ENCODE measurements at places on chromosomes 3 and 15.

DNA sequence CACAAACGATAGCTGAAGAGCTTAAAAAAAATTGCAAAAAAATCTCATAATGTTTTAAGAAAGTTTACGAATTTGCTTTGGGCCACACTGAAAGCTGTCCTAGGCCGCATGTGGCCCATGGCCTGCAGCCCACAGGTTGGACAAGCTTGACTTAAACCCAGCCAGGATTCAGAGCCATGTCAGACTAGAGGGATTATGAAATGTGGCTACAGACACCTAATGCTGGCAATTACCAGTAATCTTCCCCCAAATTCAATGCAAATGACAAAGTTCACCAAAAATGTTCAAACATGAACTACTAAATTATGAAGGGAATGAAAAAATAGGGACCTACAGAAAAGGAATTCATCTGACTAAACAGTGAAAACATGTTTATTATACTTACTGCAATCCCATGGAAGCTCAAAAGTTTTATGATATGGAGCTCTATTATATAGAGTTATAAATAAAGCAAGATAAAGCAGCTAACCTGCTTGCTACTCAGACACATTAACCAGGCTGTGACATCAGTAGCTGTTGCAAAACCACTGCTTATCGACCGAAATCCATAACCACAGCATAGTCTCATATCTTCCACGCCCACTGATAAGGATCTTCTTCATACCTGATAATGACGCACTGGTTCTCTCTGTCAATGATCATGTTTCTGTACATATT is 49.2 kb downstream of the LDHAL6B start:
- no peak for DNase-seq
- H3K4me1 ChIP-seq, result no peaks in the 10 kb centered on the region
- no peaks in the 10 kb centered on the region for H3K36me3 ChIP-seq
- H3K27ac ChIP-seq, result no peak overlapping the region
- no peak overlapping the region for H3K4me3 ChIP-seq

DNA sequence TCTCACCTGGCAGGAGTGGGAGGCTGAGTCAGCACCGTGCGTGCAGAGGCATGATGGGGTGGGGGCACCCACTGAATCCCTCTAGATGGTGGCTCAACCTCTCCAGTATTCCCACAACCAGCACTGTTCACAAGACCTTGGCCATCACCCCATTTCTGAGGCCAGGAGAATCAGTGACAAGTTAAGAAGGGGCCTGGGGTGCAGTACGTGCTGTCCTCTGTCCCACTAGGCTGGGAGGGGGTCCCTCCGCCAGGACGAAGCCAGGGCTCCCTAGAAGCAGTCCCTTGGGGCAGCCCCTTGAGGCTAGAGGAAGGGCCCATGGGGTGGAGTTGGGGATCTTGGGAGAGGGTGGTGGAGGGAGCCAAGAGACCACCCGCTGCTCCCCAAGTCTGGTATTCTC is 4.8 kb downstream of the MYL3 start:
- DNase-seq, result no peak
- H3K36me3 ChIP-seq, result no peaks in the 10 kb centered on the region
- H3K27me3 ChIP-seq, result no peaks in the 10 kb centered on the region
- no peaks in the 10 kb centered on the region for H3K4me1 ChIP-seq

- H3K36me3 ChIP-seq, result peaks cover 11% of the 10 kb centered on the region
- no peaks in the 10 kb centered on the region for H3K27me3 ChIP-seq
- no peak for DNase-seq
- H3K27ac ChIP-seq, result no peak overlapping the region
- no peak overlapping the region for H3K4me3 ChIP-seq
These were observed 7.6 kb upstream of the MUSTN1 start for GRCh38 chr3:52842424-52842823.

- no peaks in the 10 kb centered on the region for H3K36me3 ChIP-seq
- H3K27ac ChIP-seq, result peak within 1 kb of the TSS; percentile 85
- peak within 1 kb of the TSS; percentile 89 for H3K4me3 ChIP-seq
- H3K27me3 ChIP-seq, result no peaks in the 10 kb centered on the region
These were observed at the start of the genes BBS4 and HIGD2B for GRCh38 chr15:72685925-72686794. BBS4 (plus strand) TSS chr15:72686207; CDS start chr15:72686228, 21 bp downstream. HIGD2B (minus strand) TSS chr15:72686182; CDS start chr15:72676374, 9,808 bp downstream.

- DNase-seq, result no peak
- no peaks in the 10 kb centered on the region for H3K36me3 ChIP-seq
- H3K4me3 ChIP-seq, result no peak overlapping the region
- H3K27me3 ChIP-seq, result no peaks in the 10 kb centered on the region
These were observed 44.3 kb upstream of the NANOGP8 start for GRCh38 chr15:35129361-35129760.

- no peaks in the 10 kb centered on the region for H3K36me3 ChIP-seq
- H3K27ac ChIP-seq, result no peak overlapping the region
These were observed 527.3 kb downstream of the SHQ1 start for GRCh38 chr3:72320955-72321303.

- H3K27ac ChIP-seq, result no peak overlapping the region
- H3K4me3 ChIP-seq, result no peak overlapping the region
- H3K27me3 ChIP-seq, result no peaks in the 10 kb centered on the region
These were observed 19.1 kb upstream of the VILL start for GRCh38 chr3:37971467-37971866.

DNA sequence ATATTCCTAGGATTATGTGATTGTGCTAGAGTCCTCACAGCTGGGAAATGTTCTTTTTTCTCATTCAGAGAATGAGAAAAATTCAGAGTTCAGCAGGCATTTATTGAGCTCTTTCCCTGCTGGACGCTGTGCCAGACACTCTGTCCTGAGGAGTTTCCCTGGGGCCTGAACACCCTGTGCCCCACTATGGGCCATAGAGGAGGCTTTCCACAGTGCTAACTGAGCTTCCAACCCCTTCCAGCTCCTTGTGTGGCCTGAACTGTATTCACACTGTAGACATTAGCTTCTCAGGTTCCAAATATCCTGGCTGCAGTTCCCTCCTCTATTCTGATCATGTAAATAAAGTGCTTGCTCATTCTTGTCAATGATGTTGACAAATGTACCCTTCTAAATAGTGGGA is 10.0 kb downstream of the ABHD2 start:
- DNase-seq, result no peak
- no peaks in the 10 kb centered on the region for H3K4me1 ChIP-seq
- H3K4me3 ChIP-seq, result no peak overlapping the region
- no peak overlapping the region for H3K27ac ChIP-seq
- peaks cover 3% of the 10 kb centered on the region for H3K36me3 ChIP-seq

DNA sequence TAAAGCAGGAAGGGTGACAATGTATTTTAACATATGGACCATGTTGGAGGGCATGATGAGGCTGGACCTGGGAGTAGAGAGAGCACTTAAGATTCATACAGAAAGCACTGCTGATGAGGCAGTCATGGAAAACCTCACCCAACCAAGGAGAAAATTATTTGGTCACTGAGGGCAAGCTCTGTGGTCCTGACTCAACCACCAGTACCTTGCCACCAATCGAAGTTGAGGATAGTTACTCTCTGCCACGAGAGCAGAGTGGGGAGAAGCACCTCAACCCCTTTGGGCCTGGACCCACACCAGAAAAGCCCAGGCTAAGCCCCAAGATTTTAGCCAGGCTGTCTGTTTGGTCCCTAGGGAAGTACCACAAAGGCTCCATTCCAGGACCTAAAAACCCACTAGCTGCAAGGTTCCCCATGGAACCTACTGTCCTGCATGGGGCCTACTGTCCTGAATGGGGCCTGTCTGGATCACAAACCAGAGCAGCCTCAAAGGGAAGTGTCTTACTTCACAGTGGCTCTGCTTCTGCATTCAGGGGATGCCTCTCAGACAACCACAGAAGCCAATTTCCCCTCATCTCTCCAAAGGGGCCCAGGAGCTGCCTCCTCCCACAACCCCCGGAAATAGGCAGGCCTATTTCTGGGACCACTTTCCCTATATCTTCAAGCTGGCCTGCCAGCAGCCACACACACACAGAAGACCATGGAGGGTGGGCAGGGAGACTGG is 4.2 kb downstream of the CCDC71 start:
- DNase-seq, result no peak
- no peak overlapping the region for H3K4me3 ChIP-seq
- H3K27ac ChIP-seq, result no peak overlapping the region
- H3K27me3 ChIP-seq, result no peaks in the 10 kb centered on the region
- no peaks in the 10 kb centered on the region for H3K36me3 ChIP-seq
- peaks cover 18% of the 10 kb centered on the region for H3K4me1 ChIP-seq

DNA sequence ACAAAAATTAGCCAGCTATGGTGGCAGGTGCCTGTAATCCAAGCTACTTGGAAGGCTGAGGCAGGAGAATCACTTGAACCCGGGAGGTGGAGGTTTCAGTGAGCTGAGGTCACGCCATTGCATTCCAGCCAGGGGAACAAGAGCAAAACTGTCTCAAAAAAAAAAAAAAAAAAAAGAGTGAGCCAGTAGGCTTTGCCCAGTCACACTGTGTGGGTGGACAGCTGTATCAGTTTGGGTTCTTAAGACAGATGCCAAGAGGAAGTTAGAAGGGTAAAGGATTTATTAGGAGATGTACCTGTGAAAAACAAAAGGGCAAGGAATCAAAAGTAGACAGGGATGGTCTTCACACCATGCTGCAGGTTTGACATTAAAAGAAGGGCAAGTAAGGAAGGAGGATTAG is 86.1 kb upstream of the CGNL1 start:
- no peak overlapping the region for H3K4me3 ChIP-seq
- H3K4me1 ChIP-seq, result no peaks in the 10 kb centered on the region
- no peaks in the 10 kb centered on the region for H3K27me3 ChIP-seq
- no peaks in the 10 kb centered on the region for H3K36me3 ChIP-seq

DNA sequence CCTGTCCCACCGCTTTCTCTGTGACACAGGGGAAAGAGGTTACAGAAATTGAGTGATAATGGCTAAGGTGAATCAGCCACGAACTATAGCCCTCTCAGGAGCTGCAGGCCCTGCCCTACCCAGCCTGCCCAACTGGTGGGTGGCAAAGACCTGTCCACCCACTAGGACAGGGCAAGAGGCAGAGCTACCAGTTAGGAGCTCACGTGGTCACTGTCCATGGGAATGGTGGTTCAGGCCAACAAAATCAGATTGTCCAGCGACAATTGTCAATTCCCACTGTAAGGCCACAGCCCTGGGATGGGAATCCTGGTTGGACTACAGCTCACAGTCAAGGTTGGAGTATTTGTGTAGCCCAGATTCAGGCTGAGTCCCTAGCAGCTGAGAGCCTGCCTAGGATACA is 75.0 kb downstream of the PPCDC start:
- H3K27me3 ChIP-seq, result no peaks in the 10 kb centered on the region
- no peak overlapping the region for H3K27ac ChIP-seq
- no peak overlapping the region for H3K4me3 ChIP-seq
- no peak for DNase-seq
- no peaks in the 10 kb centered on the region for H3K36me3 ChIP-seq
- no peaks in the 10 kb centered on the region for H3K4me1 ChIP-seq

DNA sequence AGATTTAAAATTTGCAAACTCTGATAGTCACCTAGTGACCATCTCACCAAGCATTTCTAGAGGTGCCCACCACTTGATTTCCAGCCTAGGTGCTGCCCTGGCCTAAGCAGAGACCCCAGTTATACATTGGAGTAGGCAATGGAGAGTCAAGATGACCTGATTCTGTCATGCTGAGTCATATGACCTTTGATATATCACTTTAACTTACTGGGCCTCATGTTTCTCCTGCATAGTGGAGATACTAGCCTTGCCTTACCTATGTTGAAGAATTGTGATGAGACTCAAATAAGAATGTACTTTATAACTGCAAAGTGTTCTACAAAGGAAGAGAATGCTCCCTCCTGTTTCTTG is 75.5 kb upstream of the XCR1 start:
- no peaks in the 10 kb centered on the region for H3K27me3 ChIP-seq
- H3K27ac ChIP-seq, result no peak overlapping the region
- no peak for DNase-seq
- H3K4me1 ChIP-seq, result peaks cover 57% of the 10 kb centered on the region
- no peak overlapping the region for H3K4me3 ChIP-seq

DNA sequence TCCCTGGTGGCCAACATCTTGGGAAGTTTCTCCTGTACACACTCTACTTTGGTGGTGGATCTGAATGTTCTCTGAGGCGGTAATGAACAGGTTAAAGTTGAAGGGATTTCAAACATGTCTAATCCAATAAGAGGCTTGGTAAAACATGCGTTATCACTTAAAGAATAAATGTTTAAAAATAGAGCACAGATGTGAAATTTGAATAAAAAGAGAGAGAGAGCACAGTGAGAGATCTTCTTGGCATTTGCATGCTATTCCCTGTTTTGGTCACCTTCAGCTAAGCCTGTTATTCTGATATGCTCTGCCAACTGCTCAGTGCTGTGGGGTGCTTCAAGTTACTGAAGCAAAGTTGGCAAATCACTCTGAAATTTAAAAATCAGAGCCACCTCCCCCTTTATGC is 237.7 kb upstream of the WNT5A start:
- H3K36me3 ChIP-seq, result no peaks in the 10 kb centered on the region
- no peaks in the 10 kb centered on the region for H3K4me1 ChIP-seq
- H3K27ac ChIP-seq, result no peak overlapping the region
- no peak overlapping the region for H3K4me3 ChIP-seq
- H3K27me3 ChIP-seq, result no peaks in the 10 kb centered on the region

- no peak for DNase-seq
- H3K4me3 ChIP-seq, result no peak overlapping the region
- H3K4me1 ChIP-seq, result no peaks in the 10 kb centered on the region
- no peaks in the 10 kb centered on the region for H3K27me3 ChIP-seq
- no peaks in the 10 kb centered on the region for H3K36me3 ChIP-seq
These were observed 25.7 kb upstream of the MB21D2 start for GRCh38 chr3:192943393-192943792.

GRCh38 chr3:82509106-82509842 is 747.8 kb upstream of the GBE1 start:
- H3K27ac ChIP-seq, result no peak overlapping the region
- H3K4me1 ChIP-seq, result no peaks in the 10 kb centered on the region
- no peak overlapping the region for H3K4me3 ChIP-seq
- H3K36me3 ChIP-seq, result no peaks in the 10 kb centered on the region

- DNase-seq, result no peak
- no peaks in the 10 kb centered on the region for H3K4me1 ChIP-seq
- H3K4me3 ChIP-seq, result no peak overlapping the region
- H3K36me3 ChIP-seq, result no peaks in the 10 kb centered on the region
- no peaks in the 10 kb centered on the region for H3K27me3 ChIP-seq
These were observed 41.5 kb downstream of the FGF12 start for GRCh38 chr3:192685801-192686200.

GRCh38 chr3:27507515-27508266 is 23.5 kb upstream of the SLC4A7 start:
- H3K36me3 ChIP-seq, result no peaks in the 10 kb centered on the region
- no peak overlapping the region for H3K27ac ChIP-seq
- no peaks in the 10 kb centered on the region for H3K27me3 ChIP-seq
- H3K4me1 ChIP-seq, result no peaks in the 10 kb centered on the region
- H3K4me3 ChIP-seq, result no peak overlapping the region

Measured in CD8-positive, alpha-beta memory T cell (primary cell).